ENCODE measurements at places on chromosomes 16 and 17.
A peak's percentile ranks its signal among the peaks of the same experiment; 100 is the strongest.

DNA sequence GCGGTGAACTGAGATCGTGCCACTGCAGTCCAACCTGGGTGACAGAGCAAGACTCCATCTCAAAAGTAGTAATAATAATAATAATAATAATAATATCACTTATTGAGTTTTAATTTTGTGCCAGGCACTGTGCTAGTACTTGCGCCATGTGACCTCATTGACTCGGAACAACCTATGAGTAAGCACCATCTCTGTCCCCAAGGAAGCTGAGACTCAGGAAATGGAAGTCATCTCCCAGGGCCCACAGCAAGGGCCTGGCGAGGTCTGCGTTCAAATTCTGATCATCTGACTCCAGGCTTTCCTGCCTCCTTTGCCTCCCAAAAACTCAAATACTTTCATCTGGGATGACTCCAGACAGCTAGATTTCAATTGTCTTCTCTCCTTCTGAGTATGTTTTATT lies 162.9 kb downstream of the SEC14L1 start:
- no peak for DNase-seq

DNA sequence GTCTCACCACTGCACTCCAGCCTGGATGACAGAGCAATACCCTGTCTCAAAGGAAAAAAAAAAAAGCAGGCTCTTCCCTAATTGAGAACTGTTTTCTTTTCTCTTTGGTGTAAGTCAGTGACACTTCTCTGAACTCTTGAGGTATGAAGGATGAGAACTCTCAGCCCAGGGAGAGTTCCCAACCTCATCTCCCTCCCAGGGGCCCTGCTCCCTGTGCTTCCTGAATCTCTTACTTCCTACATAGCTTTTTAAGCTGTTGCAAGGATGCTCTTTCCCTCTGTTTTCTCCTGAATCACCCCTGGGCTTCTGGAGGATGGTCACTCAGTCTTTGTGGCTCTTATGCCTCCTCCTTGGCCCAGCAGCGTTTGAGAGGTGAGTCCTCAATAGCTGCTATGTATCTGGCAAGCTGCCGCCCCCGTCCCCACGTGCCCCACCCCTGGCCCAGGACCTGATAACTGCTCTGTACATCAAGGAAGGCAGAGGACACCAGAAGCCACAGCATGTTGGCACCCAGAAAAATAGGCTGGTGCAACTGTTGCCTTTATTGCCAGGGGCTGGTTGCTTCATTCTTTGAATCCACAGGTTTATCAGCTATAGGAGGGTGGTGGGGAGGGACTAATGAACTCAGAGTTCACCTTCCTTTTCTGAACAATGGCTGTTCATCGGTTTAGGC lies 24.0 kb downstream of the IGF2BP1 start:
- no peak for DNase-seq

DNA sequence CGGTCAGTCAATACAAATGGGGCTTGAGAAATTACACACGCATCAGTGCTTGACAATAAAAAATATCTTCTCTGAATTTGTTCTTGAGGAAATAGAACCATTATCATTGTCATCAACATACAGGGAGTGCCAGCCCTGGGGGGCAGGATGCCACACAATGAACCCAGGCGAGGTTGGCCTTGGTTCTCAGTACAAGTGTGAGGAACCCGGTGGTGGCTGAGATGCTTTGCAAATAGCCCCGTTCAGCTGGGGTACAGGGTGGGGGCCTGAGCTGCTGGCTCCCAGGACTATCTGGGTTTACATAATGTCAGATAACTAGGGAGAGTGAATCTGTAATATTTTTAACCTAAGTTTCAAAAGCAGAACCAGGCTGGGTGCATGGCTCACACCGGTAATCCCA lies 112.8 kb upstream of the CDC42EP4 start:
- DNase-seq: no peak

GRCh38 chr17:44911133-44912001 lies 3.9 kb downstream of the GFAP start:
- peak; percentile 67 for DNase-seq

- no peak for DNase-seq
These were observed 12.3 kb downstream of the RFFL start for GRCh38 chr17:35051183-35051578.

GRCh38 chr17:79658811-79659207 lies 48.0 kb upstream of the RBFOX3 start:
- DNase-seq: peak; percentile 10

DNA sequence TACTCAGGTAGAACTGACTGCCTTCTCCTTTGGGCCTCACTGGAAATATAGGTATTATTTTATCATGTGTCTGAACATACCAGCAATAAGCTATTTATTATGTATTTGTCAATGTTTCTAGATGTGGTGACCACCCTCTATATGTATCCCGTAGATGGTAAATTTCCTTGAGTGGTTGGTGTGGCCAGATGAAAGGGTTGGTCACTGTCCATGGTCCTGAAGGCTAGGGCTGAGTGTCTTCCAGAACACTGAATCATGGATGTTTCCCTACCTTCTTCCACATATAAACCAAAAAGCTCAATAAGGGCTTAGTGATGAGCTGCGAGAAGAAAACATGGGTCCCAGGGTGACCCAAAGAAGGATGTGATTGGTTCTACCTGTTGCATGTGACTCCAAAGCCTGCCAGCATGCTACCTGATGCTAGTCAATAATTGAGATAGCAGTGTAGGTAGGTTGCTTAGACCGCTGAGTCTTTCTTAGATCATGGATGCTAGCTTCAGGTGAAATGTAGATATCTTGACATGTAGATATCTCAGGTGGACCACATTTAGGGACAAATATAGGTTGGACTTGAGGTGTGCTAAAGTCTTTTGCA lies 150.3 kb downstream of the ASIC2 start:
- DNase-seq: peak; percentile 27

DNA sequence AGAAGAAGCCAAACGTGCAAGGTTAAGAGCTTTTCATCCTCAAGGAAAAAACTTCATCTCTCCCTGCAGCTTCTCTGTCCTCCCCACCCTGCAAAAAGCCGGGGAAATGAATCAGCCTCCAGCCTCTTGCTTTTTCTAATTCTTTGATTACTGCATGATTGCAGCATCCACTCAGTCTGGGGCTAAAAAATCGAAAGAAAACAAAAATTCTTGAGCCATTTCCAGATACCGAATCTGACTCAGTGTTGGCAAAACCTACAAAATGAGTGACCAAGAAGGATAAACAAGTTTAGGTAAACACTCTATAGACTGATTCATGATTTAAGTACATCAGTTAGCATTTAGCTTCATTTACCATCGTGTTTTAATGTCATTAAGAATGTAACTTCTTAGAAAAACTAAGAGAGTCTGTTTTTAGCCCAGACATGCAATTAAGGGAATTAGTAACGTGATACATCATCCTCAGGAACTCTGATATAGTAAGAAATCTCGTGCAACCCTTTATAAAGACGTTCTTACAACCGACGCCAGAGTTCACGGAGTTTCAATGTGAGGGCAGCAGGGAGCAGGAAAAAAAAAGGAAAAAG lies 287.3 kb upstream of the FOXF1 start:
- DNase-seq: no peak

DNA sequence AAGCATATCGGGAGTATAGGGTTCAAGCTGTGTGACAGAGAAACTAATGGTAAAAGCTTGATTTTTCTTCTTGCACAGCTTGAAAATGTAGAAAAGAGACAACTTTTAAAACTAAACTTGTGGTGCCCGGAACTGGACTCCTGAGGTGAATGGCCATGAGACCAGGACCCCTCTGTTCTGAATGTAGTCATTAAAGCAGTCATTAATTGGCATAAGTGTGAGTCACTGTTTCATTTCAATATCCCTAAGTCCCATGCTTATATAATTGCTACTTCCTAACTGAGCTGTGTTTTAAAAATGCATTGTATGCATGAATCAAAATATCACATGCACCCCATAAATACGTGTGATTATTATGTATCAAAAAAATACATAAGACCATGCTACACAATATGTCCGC lies 463.1 kb upstream of the DYNLRB2 start:
- no peak for DNase-seq

- no peak for DNase-seq
These were observed 407.8 kb upstream of the C16orf82 start for GRCh38 chr16:26658915-26659314.

DNA sequence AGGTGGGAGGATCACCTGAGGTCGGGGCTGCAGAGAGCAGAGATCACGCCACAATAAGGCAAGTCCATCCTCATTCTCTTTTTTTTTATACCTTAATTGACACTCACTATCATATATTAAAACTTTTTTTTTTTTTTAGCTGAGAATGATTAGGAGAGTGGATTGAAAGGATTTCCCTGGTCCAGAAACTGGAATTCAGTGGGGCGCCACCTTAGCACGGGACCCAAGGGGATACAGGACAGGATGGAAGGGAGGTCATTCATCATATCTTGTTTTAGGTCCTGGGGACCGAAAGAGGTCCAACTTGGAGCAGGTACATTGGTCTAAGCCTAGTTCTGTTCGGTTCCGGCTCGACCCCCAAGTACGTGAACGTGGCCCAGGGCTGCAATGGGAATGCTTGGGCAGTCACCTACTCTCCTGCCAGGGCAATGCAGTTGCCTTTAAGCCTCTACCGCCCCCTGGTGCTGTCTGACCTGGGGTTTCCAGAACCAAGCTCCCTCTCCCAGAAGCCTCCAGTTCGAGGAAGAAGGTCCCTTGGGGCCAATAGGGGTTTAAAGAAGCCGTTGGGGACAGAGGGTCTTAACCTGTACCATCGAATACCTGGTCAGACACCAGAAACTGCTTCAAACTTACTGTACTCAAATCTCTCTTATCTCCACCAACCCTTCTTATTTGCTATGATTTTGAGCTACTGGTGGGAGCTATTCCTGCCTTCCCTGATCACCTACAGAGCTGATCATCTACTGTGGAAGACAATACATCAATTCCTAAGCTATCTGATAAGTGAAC lies 19.9 kb upstream of the GPATCH8 start:
- DNase-seq: peak; percentile 83

DNA sequence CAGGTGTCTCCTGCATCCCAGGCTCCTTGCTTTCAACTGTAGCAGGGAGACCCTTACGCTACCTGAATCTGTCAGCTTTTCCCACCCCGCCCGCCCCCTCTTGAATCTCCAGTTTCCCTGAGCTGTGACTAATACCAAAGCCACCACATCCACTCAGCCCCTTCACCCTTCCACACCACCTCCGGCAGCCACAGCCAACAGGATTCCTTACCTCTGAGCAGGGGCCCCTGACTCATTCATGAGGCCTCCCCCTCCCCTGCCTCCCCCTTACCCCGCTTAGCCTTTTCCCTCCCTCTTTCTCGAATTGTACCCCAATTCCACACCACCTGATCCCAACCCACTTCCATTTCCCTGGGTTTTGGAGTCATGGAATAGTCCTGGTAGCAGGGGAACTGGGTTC lies 2.3 kb downstream of the STX1B start:
- DNase-seq: no peak

- DNase-seq: no peak
These were observed 744.7 kb upstream of the GOT2 start for GRCh38 chr16:59478838-59479237.

DNA sequence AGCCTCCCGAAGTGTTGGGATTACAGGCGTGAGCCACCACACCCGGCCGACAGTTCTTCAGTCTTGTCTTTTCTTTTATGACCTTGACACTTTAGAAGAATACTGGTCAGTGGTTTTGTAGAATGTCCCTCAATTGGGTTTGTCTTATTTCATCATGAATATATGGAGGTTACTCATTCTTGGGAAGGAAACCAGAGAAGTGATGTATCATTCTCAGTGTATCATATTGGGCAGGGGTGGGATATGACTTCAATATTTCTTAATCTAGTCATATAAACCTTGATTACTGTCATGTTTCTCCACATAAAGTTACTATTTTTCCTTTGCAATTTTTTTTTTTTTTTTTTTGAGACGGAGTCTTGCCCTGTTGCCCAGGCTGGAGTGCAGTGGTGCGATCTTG lies 36.9 kb downstream of the SNTB2 start:
- no peak for DNase-seq

DNA sequence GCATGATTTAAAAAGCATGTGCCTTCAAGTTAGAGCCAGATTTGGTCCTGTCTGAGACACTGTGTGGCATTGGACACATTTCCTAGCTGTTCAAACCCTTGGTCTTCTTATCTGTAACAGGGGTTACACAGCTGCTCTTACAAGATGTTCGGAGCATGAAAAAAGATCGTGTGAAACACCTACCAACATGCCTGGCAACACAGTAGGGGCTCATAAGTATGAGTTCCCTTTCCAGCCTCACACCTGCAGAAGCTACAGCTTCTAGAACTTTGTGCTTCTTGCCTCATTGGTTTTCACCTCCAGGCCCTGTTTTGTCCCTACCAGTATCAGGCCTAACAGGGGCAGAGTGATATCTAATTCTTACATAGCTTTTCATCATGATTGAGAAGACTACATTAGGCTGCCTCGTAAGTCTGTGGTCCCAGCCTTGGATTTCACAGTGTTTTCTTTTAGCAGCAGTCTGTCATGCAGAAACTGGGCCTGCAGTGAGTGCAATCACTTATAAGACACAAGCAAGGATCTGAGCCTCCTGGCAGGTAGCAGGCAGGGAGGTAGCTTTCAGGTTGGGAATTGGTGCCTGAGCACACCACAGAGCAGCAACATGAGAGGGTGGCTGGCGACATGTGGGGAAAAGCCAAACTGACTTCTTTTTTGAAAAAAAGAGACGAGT lies 78.8 kb downstream of the CCDC182 start:
- DNase-seq: no peak

DNA sequence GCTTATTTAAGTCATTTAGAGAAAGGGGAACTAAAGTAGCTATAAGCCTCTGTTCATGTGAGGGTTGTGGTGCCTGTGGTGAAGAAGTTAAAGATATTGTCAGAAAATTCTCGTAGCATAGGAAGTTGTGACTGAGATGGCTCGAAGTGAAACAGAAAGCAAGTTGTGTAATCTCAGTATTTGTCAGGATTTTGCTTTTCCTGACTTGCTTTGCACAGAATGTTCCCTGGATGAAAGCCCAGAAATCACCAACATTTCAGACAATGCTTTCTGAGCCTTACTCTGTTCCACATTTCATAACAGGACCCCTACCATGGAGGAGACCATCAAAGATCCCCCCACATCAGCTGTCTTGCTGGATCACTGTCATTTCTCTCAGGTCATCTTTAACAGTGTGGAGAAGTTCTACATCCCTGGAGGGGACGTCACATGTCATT lies 10.6 kb downstream of the CALCOCO2 start:
- DNase-seq: peak; percentile 33

- no peak for DNase-seq
These were observed 24.4 kb upstream of the CRHR1 start for GRCh38 chr17:45759761-45760160.

- no peak for DNase-seq
These were observed 1.5 kb downstream of the DLX4 start for GRCh38 chr17:49970498-49970897.

GRCh38 chr17:80382956-80383355 lies 32.0 kb upstream of the ENDOV start:
- DNase-seq: no peak
